ENCODE measurements at places on chromosomes 7 and 10.

GRCh38 chr10:69957886-69958555 lies 94.6 kb upstream of the MACROH2A2 start:
- DNase-seq: no peak

DNA sequence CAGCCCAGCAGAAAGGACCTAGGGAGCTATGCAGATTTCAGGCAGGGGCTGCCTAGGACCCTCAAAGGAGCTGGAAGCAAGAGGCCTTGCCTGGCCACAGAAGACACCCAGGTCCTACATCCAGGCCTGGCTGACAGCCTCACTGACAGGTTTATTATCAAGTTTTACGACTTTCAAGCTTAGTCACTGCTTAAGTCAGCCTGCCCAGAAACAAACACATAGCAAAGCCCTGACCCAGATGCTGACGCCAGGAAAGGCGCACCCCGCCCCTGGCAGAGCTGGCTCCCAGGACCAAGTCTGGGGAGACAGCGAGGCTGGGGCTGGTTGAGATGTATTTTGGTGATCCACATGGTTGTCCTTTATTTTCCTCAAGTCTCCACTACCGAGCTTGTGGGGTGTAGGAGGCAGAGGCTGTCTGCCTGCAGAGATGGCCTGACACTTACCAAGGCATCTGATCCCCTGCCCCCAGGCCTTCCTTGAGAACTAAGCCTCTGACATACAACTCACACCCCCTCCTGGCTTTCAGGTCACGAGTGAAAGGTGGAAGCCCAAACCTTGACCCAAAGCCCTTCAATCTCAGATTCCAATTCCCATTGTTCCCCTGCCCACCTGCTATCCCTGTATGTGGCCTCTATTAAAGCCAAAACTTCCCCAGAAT lies 80.7 kb upstream of the EMX2 start:
- DNase-seq: no peak

- DNase-seq: no peak
Observed at GRCh38 chr10:116287906-116288501, 15.0 kb upstream of the GFRA1 start.

GRCh38 chr7:130387628-130388403 lies 7.5 kb downstream of the CPA1 start:
- no peak for DNase-seq

DNA sequence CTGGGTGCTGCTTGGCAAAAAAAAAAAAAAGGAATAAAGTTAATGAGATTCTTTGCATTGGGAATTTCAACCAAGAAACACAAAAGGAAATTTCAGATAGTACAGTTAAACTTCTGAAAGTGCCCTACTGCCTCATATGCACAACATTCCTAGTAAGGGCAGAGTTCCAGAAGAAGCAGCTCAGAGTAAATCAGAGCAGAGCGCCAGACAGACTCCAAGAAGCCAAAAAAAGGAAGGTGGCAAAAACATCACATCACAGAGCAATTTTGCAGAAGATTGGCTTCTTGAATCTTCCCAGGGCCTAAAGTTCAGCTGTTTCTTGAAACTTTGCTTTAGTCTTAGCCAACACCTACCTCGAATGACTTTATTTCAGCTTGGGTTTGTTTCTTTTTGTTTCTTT lies 544.1 kb downstream of the XPNPEP1 start:
- DNase-seq: no peak

DNA sequence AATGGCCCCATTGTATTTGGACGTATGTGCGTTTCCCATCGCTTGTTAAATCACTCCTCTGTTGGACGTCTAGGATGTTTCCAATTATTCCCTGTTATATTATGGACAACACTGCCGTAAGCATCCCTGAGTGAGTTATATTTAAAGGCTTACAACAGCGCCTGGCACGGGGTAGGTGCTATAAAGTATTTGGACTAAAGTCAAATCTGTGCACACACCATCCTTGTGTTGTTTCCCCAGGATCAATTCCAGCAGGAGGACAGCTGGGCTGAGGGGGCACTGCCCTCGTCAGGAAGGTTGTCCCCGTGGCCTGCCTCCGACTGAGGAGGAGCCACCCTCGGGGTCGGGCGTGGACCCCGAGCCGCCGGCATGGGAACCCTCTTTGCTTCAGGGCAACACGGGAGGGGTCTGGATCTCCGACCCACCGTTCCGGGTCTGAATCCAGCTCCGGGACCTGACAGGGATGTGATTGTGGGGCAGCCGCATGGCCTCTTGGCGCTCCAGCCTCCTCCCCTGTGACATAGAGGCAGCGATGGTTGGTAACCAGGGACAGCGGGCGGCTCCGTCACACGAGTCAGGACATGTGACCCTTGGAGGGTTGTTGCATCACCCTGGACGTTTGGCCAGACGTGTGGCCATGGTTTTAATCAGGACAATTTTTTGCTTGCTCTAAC lies 1.5 kb upstream of the JAKMIP3 start:
- no peak for DNase-seq

DNA sequence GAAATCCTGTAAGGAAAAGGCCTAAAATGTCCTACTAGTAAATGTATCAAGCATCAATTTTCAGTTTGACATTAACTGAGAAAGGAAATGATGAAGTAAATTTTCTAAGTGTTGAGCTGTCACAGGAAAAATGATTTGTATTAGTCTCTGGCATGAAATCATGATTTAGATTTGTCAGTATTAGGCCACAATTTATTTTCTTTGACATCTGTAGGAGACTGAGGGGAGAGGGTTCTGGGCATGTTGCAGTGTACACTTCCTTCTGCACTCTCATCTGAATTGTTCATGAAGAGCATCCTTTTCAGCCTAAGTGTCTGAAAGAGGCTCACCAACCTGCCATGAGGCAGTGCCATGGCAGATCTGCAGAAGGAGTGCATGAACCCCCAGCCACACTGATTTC lies 15.9 kb downstream of the ADRB1 start:
- no peak for DNase-seq

GRCh38 chr10:58577437-58577777 lies 64.7 kb downstream of the BICC1 start:
- DNase-seq: no peak

DNA sequence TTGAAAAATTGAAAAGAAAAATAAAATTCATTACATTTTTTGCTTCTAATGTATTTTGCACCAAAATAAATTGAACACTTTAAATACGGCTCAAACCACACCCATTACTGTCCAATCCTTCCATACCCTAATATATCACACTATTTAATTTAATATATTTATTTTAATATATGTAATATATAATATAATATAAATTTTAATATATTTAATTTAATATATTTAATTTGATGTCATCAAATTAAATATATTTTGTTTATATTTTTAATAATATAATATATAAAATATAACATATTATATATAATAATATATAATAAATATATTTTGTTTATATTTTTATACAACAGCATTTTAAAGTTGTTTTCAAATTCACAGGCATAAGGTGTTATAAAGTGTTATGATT lies 15.7 kb upstream of the POU6F2 start:
- no peak for DNase-seq

GRCh38 chr7:153698046-153698445 lies 354.2 kb upstream of the DPP6 start:
- no peak for DNase-seq

DNA sequence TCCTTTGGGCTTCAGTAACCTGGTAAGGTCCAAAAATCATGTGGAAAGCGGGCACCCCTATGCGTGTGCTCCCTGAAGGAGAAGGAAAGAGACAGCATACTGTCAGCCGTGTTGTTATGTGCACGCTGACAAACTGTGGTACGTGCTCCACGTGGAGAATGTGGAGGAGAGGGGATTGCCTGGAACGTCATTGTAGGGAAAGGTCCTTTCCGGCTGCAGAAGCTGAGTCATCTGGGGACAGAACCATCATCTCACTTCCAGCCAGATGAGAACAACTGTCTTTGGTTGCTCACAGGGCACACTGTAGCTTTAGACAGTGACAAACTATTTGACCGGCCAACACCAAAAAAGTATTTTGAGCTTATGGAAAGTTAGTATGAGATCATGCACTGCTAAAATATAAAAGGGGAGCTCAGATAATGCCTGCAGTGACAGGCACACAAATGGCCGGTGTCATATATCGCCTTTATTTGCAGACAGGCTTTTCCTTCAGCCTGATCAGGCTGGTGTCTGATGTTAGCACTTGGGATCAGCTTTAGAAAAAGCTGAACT lies 38.8 kb upstream of the GRB10 start:
- DNase-seq: no peak

GRCh38 chr10:72334825-72335393 lies 19.8 kb downstream of the DNAJB12 start:
- DNase-seq: no peak

- no peak for DNase-seq
Observed at GRCh38 chr7:107023522-107024151, 20.9 kb upstream of the PRKAR2B start.

GRCh38 chr7:92156990-92157389 lies 22.0 kb downstream of the LRRD1 start:
- no peak for DNase-seq

DNA sequence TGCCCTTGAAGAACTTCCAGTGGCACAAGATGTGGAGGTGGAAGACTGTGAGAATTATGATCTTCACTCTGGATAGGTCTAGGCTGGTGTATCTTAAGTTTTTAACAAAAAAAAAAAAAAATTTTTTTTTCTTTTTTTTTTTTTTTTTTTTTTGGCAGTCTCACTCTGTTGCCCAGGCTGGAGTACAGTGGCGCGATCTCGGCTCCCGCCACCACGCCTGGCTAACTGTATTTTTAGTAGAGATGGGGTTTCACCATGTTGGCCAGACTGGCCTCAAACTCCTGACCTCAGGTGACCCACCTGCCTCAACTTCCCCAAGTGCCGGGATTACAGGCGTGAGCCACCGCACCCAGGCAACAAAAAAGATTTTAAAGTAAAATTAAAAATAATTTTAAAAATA lies 37.9 kb downstream of the WAPL start:
- no peak for DNase-seq

GRCh38 chr10:27908231-27908630 lies 90.6 kb downstream of the ODAD2 start:
- no peak for DNase-seq

DNA sequence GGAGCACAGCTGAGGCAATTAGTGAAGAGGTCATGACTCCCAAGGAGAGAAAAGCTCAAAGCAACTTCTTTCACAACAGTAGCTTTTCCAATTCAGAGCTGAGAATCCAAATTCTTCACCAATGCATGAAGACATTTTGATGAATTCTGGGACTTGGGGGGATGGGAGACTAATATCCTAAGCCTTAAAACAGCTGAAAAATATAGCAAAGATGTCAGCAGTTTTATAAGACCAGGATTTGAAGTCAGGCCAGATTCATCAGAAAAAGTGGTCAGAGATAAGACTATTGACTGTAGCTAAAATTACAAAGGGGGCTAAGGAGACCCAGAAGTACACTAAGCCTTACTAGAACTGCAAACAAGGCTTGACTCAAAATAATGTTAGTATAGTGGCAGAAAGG lies 51.6 kb downstream of the GPR141 start:
- DNase-seq: no peak

GRCh38 chr10:122875843-122876466 lies 3.4 kb downstream of the FAM24B start:
- no peak for DNase-seq

DNA sequence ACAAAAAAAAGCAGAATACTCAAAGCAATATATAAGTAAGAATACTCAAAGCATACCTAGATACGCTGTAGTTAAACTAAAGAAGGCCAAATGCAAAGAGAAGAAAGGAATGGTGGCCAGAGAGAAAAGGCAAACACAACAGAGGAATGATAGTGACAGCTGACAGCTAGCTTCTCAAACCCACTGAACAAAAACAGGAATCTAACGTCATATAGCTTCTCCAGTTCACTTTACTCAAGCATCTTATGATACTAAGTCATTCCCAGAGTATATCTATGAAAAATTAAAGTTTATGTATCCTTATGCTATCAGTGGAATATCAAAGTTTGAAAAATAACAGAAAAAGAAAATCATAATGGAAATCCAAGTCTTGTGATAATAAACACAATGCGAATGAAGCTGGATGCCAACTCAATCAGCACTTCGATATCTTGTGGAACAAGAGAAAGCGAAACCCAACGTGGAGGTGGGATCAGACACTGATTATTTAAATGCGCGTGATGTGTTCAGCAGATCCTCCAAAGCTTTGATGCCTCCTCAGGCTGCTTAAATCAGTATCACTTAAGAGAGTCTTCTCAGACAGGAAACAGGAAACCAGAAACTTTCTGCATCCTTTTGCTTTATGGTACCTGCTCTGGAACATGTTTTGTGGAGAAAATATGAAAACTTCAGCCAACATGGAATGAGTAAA lies 102.8 kb downstream of the PIP4K2A start:
- DNase-seq: no peak

GRCh38 chr7:2471396-2471795 lies 4.8 kb downstream of the GRIFIN start:
- no peak for DNase-seq

GRCh38 chr7:24779283-24779655 lies 22.0 kb upstream of the GSDME start:
- no peak for DNase-seq

DNA sequence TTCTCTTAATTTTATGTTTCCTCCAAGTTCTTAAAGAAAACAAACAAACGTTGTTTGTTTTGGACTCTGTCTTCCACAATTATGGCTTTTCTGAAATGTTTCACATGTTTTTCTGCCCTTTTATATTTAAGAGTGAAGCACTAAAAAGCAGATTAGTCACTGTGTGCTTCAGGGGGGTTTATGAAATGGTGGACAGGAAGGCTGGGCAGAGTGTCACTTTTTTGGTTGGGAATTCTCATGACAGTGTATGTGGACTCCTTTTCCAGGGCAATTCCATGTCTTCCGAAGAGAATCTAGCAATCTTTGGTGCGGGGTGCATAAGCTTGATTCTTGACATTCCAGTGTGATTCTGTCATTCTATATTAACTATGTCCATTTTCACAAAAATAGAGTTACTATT lies 669.4 kb downstream of the PARD3 start:
- no peak for DNase-seq
